Chondrocyte (in vitro differentiated cells): ENCODE measurements at places on chromosomes 3 and 15. TPM values are rescaled to one million over a fixed set of nuclear protein-coding genes. Genes with fewer than 3 reads are reported as not detected.

The PLOD2 gene
- 208 to 249 TPM (median 212 TPM) in 3 replicates for total RNA-seq

The GOLGA6L7 gene
- not detected in 3 replicates for total RNA-seq

The SPTBN5 gene
- 2.2 to 3.8 TPM (median 2.9 TPM) in 3 replicates for total RNA-seq

The MAP6D1 gene
- total RNA-seq, result 3.9 to 8.3 TPM (median 7.9 TPM) in 3 replicates

GRCh38 chr15:40334941-40335795, 5.6 kb downstream of the CCDC9B start:
- H3K27ac ChIP-seq, result peak overlapping the region; percentile 95
- peaks cover 5% of the 10 kb centered on the region for H3K36me3 ChIP-seq
- H3K4me1 ChIP-seq, result peaks cover 95% of the 10 kb centered on the region
- DNase-seq, result no peak

GRCh38 chr15:86139828-86140227, 60.2 kb downstream of the AGBL1 start:
- no peak for DNase-seq
- H3K27ac ChIP-seq, result no peak overlapping the region
- no peaks in the 10 kb centered on the region for H3K27me3 ChIP-seq
- no peaks in the 10 kb centered on the region for H3K36me3 ChIP-seq

- no peaks in the 10 kb centered on the region for H3K36me3 ChIP-seq
- H3K27ac ChIP-seq, result no peak overlapping the region
- no peak for DNase-seq
- H3K4me3 ChIP-seq, result no peak overlapping the region
- H3K4me1 ChIP-seq, result peaks cover 13% of the 10 kb centered on the region
Measured at GRCh38 chr3:100129941-100130340, 15.6 kb upstream of the FILIP1L start.

DNA sequence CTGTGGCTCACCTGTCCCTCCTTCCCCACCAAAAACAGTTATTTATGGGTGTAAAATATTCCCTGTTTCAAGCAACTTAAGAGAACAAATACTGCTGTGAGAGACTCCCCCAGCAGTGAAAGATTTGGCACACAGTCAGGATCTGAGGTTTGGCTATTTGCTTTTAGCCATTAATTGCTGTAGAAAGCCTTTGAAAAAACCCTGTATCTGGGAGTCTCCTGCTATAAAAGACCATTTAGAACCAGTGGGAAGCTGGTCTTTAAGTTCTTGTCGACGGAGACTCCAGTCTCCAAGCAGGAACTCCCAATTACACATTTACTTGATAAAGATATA, 55.1 kb upstream of the PCSK6 start:
- no peak for DNase-seq
- H3K27ac ChIP-seq, result no peak overlapping the region
- H3K27me3 ChIP-seq, result peaks cover 39% of the 10 kb centered on the region
- no peak overlapping the region for H3K4me3 ChIP-seq
- no peaks in the 10 kb centered on the region for H3K4me1 ChIP-seq
- no peaks in the 10 kb centered on the region for H3K36me3 ChIP-seq

DNA sequence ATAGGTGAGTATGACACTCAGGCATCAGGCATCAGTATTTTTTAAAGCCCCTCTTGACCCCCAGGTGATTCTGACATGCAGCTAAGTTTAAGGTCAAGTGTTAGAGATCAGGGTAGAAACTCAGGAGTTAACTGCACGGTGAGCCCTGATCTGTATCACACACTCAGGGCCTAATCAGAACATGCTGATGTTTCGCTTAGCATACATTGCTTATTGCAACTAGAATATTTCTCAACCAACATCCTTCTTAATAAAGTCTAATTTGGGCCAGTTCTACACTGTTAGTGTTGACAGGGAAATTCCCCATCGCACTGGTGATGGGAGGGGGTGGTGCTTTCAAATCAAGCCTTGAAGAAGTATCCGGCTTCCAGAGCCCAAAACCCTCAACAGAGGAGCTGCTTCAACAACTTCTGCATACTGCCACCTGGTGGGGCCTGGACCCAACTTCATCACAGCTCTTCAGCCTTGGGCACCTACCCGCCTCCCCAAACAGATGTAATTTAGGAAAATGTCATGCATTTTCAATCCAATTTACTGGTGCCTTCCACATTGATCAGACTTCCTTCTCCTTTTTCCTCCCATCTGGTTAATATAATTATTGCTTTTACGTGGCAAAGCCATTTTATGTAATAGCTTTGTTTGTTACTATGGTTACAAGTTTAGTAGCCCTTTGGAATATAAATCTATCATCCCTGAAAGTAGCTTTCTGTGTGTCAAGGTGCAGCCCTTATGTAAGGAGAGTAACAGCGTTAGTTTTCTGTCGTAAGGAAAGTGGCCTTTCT, 312.2 kb downstream of the RORA start:
- no peaks in the 10 kb centered on the region for H3K27me3 ChIP-seq
- no peak overlapping the region for H3K27ac ChIP-seq
- peaks cover 8% of the 10 kb centered on the region for H3K4me1 ChIP-seq
- DNase-seq, result no peak

DNA sequence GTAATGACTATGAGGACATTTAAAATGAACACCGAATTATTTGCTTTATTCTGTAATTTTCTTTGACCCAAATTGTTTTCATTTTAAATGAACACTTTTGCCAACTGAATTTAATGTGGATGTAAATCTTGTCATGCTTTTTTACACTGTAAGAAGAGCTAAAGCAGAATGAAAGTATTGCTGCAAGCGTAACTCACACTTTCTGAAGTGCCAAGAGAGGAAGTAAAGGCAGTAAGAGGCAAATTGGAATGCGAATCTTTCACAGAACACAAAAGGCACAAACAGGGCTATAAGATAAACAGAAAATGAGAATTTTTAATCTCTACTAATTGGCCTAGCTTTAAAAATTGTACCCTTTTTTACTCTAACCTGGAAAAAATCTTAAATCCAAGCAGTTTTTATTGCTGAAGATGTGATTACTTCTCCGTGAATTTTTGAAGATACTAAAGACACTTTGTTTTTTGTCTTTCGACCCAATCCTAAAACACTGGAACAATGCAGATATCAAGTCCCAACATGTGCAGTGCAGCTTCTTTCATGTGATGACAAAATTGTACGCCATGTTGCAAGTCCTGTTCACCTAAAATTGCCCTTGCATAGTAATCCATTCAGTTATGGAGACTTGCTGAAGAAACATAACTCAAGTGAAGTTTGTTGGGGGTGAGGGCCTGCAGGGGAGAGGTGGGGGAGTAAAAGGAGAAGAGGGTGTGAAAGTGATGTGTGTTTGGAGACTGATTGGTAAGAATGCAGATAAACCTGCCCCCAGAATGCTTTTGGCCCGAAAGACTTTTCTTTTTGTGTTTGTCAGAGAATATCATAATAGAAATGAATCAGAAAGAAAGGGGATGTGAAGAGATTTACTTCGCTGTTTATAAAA, 1.4 kb downstream of the ARID3B start:
- peaks cover 1% of the 10 kb centered on the region for H3K36me3 ChIP-seq
- no peak overlapping the region for H3K27ac ChIP-seq
- peaks cover 41% of the 10 kb centered on the region for H3K4me1 ChIP-seq
- peak overlapping the region; percentile 76 for H3K4me3 ChIP-seq

- H3K27ac ChIP-seq, result peak overlapping the region; percentile 91
- peaks cover 20% of the 10 kb centered on the region for H3K4me1 ChIP-seq
- peaks cover 12% of the 10 kb centered on the region for H3K36me3 ChIP-seq
- peak overlapping the region; percentile 28 for H3K4me3 ChIP-seq
- peak; percentile 67 for DNase-seq
- H3K27me3 ChIP-seq, result no peaks in the 10 kb centered on the region
Measured at GRCh38 chr15:41438206-41438605, 21.3 kb downstream of the RTF1 start.

DNA sequence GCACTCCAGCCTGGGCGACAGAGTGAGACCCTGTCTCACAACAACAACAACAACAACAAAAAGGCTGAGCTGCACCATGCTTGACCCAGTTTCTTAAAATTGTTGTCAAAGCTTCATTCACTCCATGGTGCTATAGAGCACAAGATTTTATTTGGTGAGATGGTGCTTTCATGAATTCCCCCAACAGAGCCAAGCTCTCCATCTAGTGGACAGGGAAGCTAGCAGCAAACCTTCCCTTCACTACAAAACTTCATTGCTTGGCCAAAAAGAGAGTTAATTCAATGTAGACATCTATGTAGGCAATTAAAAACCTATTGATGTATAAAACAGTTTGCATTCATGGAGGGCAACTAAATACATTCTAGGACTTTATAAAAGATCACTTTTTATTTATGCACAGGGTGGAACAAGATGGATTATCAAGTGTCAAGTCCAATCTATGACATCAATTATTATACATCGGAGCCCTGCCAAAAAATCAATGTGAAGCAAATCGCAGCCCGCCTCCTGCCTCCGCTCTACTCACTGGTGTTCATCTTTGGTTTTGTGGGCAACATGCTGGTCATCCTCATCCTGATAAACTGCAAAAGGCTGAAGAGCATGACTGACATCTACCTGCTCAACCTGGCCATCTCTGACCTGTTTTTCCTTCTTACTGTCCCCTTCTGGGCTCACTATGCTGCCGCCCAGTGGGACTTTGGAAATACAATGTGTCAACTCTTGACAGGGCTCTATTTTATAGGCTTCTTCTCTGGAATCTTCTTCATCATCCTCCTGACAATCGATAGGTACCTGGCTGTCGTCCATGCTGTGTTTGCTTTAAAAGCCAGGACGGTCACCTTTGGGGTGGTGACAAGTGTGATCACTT, 2.0 kb downstream of the CCR5 start:
- H3K27ac ChIP-seq, result no peak overlapping the region
- H3K4me1 ChIP-seq, result no peaks in the 10 kb centered on the region
- no peak for DNase-seq
- H3K36me3 ChIP-seq, result no peaks in the 10 kb centered on the region
- peaks cover 68% of the 10 kb centered on the region for H3K27me3 ChIP-seq
- no peak overlapping the region for H3K4me3 ChIP-seq

DNA sequence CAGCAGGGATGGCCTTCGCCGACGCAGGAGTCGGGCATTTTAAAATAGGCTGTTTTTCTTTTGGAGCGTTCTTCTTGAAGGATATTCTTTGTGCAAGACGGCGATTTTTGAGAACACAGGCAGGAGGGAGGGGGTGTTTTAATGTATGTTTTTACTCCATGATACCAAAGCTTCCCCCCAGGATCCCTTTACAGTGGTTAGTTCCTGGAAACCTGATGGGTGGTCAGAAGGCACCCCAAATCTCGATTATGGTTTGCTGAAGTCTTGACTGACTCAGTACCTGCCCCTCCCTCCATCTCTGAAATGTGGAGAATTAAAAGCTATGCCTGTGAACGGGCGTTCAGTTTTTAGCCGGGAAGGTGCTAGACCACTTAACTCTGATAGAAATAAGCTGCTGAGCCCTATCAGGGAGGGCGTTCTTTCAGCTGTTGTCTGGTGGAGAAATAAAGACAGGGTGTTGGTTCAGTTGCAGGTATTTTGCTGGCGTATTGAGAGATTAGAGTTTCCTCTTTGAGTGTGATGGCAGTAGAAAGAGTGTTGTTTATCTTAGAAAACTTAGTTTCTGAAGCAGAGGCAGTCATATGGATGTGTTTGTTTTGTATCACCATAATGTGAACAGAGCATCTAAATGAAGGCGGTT, 3.4 kb downstream of the IGF1R start:
- peak overlapping the region; percentile 98 for H3K27ac ChIP-seq
- no peaks in the 10 kb centered on the region for H3K27me3 ChIP-seq
- no peak for DNase-seq
- peaks cover 5% of the 10 kb centered on the region for H3K36me3 ChIP-seq

- DNase-seq, result no peak
- no peak overlapping the region for H3K4me3 ChIP-seq
- H3K4me1 ChIP-seq, result peaks cover 39% of the 10 kb centered on the region
- H3K36me3 ChIP-seq, result no peaks in the 10 kb centered on the region
- H3K27ac ChIP-seq, result no peak overlapping the region
Measured at GRCh38 chr3:78978037-78978436, 789.8 kb downstream of the ROBO1 start.

DNA sequence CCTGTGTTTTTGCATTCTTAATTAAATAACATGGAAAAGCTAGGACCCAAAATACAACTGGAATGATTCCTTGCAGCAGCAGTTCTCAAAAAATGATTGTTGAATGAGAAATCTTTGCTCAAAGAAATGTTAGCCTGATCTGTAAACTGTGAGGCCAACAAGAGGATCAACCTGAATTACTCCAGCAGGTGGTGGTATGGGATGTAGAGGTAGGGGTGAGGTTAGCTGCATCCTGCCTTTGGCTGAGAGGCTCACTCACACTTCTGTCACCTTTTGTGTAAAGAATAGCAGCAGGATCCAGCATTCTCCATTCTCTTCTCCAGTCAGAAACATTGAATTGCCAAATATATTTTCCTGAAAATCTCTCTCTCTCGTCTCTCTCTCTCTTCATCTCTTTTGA, 26.5 kb upstream of the FAM98B start:
- DNase-seq, result no peak
- peaks cover 10% of the 10 kb centered on the region for H3K27me3 ChIP-seq
- no peak overlapping the region for H3K27ac ChIP-seq
- no peaks in the 10 kb centered on the region for H3K4me1 ChIP-seq
